Body of pancreas (tissue), 4 donors: ENCODE measurements at places on chromosomes 16 and 17. TPM values are rescaled to one million over a fixed set of nuclear protein-coding genes. Genes with fewer than 3 reads are reported as not detected.

SULT1A2 gene
- 1.3 TPM for total RNA-seq

SLC35G6 gene
- total RNA-seq: not detected

GRCh38 chr16:3530371-3530914, 29.6 kb downstream of the CLUAP1 start:
- H3K27me3 ChIP-seq: no peaks in the 10 kb centered on the region
- H3K36me3 ChIP-seq: peaks cover 14% of the 10 kb centered on the region
- no peaks in the 10 kb centered on the region for H3K4me1 ChIP-seq
- no peak overlapping the region for H3K27ac ChIP-seq
- no peak for DNase-seq

DNA sequence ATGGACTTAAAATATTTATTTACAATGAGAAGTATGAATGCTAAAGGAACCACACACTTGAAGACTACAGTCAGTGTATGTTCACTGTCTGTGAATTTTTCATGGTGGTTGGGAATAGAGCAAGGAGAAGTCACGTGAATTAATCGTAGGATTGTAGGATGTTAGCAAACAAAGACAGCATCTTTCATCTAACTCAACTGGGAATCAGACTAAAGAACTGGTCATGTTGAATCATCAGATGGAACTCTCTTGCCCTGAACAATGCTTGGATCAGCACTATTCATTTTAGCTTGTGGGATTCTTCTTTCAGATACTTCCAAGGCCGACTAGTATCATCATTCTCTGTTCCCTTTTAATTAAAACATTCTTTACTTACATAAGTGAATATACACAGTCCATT, 18.1 kb downstream of the KCNJ2 start:
- no peaks in the 10 kb centered on the region for H3K4me1 ChIP-seq
- DNase-seq: no peak
- H3K4me3 ChIP-seq: no peak overlapping the region
- H3K36me3 ChIP-seq: no peaks in the 10 kb centered on the region

- no peak overlapping the region for H3K4me3 ChIP-seq
- no peak for DNase-seq
- H3K27me3 ChIP-seq: no peaks in the 10 kb centered on the region
- no peak overlapping the region for H3K27ac ChIP-seq
- peaks cover 28% of the 10 kb centered on the region for H3K4me1 ChIP-seq
- peaks cover 2% of the 10 kb centered on the region for H3K36me3 ChIP-seq
These were observed 37.9 kb upstream of the MTSS2 start for GRCh38 chr16:70723740-70724145.
